ENCODE measurements at places on chromosomes 3 and 15.

GRCh38 chr15:59292442-59293151 lies 80.1 kb downstream of the MYO1E start:
- no peaks in the 10 kb centered on the region for H3K36me3 ChIP-seq
- H3K4me3 ChIP-seq: no peak overlapping the region
- DNase-seq: no peak
- H3K27ac ChIP-seq: peak overlapping the region; percentile 24

DNA sequence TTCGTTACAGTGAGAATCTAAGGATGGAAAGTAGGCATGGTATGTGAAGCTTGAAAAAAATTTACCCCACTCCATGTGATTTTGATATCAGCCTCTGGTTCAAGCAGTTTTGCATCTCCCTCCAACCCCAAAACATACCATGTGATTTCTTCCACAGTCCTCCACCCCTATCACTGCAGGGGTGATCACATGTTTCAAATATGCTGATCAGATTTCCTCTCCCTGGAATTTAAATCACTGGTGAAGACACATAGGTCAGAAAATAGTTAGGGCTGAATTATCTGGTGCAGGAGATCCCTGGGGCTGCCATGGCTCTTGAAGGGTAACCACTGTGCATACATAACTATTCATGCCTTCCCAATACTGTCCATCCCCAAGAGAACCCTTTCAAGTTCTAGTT lies 119.7 kb upstream of the THRB start:
- H3K4me3 ChIP-seq: no peak overlapping the region
- no peak overlapping the region for H3K27ac ChIP-seq
- no peaks in the 10 kb centered on the region for H3K4me1 ChIP-seq
- H3K27me3 ChIP-seq: no peaks in the 10 kb centered on the region
- no peak for DNase-seq
- no peaks in the 10 kb centered on the region for H3K36me3 ChIP-seq

DNA sequence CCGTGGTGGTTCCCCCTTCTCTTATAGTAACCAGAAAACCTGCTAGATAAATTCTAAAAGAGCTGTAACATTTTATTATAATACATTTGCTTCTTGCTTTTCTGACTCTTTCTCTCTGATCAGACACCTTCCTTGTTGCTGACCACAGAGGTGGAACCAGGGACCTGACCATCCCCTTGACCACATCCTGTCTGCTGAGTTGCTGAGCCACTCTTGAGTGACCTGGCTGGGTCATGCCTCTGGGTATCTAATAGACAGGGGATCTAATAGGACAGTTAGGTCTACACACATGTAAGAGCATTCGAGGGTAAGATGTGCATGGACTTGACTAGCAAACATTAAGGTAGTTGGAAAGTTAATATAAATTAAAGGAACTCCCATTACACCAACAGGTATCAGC lies 22.8 kb upstream of the TRIM59 start:
- no peak overlapping the region for H3K27ac ChIP-seq
- DNase-seq: no peak
- H3K36me3 ChIP-seq: no peaks in the 10 kb centered on the region
- H3K27me3 ChIP-seq: peaks cover 15% of the 10 kb centered on the region

DNA sequence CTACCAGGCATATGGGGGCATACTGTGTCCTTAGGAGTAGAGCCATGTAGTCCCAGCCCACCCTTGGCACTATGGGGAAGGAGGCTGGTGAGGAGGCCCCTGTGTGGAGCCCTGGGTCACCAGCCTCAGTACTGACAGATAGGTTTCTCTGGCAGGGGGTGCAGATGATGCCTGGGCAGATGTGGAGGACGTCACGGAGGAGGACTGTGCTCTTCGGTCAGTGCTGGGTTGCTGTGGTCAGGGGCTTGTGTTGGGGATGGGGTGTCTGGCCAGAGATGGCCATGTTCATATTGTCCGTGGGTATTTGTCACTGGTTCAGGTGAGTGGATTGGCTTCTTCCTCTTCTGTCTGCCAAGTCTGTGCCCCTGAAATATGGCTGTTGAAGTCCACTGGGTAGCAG lies 20.0 kb downstream of the MTMR14 start:
- no peaks in the 10 kb centered on the region for H3K27me3 ChIP-seq
- peaks cover 6% of the 10 kb centered on the region for H3K4me1 ChIP-seq
- no peak for DNase-seq
- peaks cover 15% of the 10 kb centered on the region for H3K36me3 ChIP-seq

DNA sequence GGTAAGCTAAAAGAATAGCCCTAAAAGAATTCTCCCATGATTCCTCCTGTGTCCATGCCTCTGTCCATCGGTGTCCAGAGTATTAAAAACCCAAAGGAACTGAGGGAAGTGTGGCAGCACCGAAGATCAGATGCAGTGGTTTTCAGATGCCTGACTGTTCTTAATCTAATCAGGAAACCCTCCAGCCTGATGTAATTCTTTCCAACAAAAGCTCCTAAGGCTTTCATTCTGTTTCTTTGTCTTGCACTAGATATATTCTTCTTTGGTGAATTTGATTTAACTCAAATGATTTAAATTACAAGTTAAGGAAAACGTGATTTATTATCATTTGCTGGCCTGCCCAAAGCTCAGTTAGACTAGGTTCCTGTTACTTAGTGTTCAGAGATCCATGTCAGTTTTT lies 71.2 kb downstream of the ARHGAP31 start:
- no peak overlapping the region for H3K4me3 ChIP-seq
- H3K4me1 ChIP-seq: peaks cover 8% of the 10 kb centered on the region
- no peaks in the 10 kb centered on the region for H3K27me3 ChIP-seq
- DNase-seq: no peak

- H3K36me3 ChIP-seq: no peaks in the 10 kb centered on the region
- no peak for DNase-seq
- H3K4me3 ChIP-seq: no peak overlapping the region
- peaks cover 15% of the 10 kb centered on the region for H3K4me1 ChIP-seq
Measured at GRCh38 chr3:157163217-157163953, 3.4 kb upstream of the CCNL1 start.

DNA sequence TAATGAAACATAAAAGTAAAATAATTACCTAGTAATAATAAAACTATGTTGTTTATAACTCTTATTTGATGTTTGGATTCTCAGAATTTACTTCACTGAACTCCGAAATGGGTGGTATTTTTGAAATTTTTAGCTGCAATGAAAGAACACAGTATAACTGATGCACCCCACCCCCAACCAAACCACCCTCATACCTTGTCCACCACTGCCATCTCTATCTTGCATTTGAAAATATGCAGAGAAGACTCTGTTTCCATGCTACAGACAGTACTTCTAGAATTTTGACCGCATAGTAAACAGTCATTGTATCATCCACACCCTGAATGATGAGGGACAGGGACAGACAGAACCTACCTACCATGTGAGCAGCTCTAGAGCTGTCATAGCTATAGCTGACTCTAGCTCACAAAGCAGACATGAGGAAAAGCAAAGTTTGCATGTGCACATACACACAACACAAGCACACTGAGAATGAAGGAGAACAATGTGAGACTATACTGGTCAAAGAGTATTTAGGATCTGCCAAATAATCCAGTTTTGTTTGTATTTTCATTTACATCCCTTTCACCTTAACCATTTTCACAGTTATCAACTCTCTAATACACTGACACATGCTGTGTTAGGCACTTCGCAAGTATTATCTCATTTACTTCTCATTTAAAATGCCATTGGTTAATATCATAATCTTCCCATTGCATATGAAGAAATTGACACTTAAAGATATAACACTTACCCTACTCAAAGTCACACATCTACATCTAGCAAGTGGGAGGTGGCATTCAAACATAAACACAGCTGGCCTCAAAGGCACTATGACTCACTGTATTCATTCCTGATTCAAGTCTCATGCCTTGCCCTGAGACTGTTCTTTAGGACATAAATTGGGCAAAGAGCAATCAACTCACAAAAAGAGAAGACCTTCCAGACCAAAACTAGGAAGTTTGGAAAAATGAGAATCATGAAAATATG lies 1014.7 kb upstream of the CFAP20DC start:
- DNase-seq: no peak
- H3K4me1 ChIP-seq: peaks cover 17% of the 10 kb centered on the region

DNA sequence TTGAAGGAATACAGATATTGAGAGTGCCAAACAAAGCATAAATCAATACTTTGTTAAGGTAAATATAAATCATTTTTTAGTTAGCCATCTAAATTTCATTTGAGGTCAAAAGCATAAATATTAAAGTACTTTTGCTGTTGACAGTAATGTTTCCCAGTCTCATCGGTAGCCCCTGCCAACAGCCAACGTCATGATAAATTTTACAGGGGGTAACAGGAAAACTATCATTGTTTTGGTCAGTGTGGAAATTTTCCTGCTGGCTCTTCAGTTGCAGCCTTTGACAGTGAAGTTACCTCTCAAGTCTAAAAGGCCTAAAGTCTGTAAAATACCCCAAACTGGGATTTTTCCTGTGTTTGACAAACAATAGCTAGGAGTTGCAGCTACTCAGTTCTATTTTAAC lies 37.3 kb upstream of the TTC14 start:
- no peaks in the 10 kb centered on the region for H3K36me3 ChIP-seq
- no peak overlapping the region for H3K4me3 ChIP-seq
- DNase-seq: no peak

GRCh38 chr15:58590926-58591325 lies 158.6 kb downstream of the ADAM10 start:
- no peaks in the 10 kb centered on the region for H3K36me3 ChIP-seq
- no peaks in the 10 kb centered on the region for H3K27me3 ChIP-seq
- H3K4me3 ChIP-seq: no peak overlapping the region
- no peak for DNase-seq

- no peak for DNase-seq
- peaks cover 4% of the 10 kb centered on the region for H3K4me1 ChIP-seq
- peaks cover 5% of the 10 kb centered on the region for H3K36me3 ChIP-seq
- H3K4me3 ChIP-seq: peak overlapping the region; percentile 19
Measured at GRCh38 chr3:184694133-184694665, 17.7 kb downstream of the MAGEF1 start.

DNA sequence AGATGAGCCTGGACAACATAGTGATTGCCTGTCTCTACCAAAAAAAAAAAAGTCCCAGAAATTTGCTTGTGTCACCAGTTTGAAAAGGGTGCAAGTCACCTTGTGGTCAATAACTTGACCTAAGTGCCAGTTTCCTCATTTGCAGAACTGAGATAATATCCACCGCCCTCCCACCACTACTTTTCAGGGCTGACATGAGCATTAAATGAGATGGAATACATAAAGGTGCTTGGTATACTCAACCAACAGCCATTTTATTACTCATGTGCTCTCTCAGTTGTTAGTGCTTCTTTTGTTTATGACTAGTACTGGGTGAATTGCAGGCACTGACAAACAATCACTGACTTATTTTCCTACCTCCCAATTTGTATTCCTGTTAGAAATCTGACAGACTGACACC lies 340.5 kb upstream of the SATB1 start:
- H3K4me3 ChIP-seq: no peak overlapping the region
- no peaks in the 10 kb centered on the region for H3K36me3 ChIP-seq
- H3K27ac ChIP-seq: no peak overlapping the region
- no peak for DNase-seq
- peaks cover 20% of the 10 kb centered on the region for H3K27me3 ChIP-seq

GRCh38 chr15:76296849-76297248 lies 14.4 kb downstream of the ETFA start:
- H3K27ac ChIP-seq: peak overlapping the region; percentile 57
- peaks cover 23% of the 10 kb centered on the region for H3K4me1 ChIP-seq
- no peak for DNase-seq
- no peak overlapping the region for H3K4me3 ChIP-seq
- H3K27me3 ChIP-seq: no peaks in the 10 kb centered on the region

GRCh38 chr3:148901987-148902791 lies 37.1 kb downstream of the CPA3 start:
- DNase-seq: no peak
- no peak overlapping the region for H3K27ac ChIP-seq
- H3K36me3 ChIP-seq: peaks cover 2% of the 10 kb centered on the region
- no peaks in the 10 kb centered on the region for H3K4me1 ChIP-seq
- no peak overlapping the region for H3K4me3 ChIP-seq

- H3K4me1 ChIP-seq: peaks cover 8% of the 10 kb centered on the region
- no peak overlapping the region for H3K27ac ChIP-seq
- DNase-seq: no peak
- H3K27me3 ChIP-seq: peaks cover 7% of the 10 kb centered on the region
Measured at GRCh38 chr3:171522651-171523050, 62.4 kb upstream of the TNIK start.

DNA sequence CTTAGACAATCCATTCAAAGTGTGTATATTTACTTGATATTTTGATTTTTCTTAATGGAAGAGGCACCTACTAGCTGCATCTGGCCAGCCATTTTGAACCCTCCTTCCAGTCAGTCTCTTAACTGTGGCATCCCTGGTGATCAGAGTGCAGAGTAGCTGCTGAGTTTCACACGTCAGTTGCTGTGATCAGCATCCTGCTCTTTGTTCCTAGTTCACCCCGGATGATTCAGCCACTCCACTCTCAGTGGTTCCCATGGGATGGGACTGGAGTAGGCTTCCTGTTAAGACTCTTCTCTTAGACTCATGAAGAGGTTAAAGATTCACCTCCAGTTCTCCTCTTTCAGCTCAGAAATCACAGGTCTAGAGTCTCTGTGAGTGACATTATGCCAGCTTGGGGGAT lies 75.8 kb downstream of the STXBP5L start:
- H3K27me3 ChIP-seq: no peaks in the 10 kb centered on the region
- H3K27ac ChIP-seq: no peak overlapping the region
- peaks cover 2% of the 10 kb centered on the region for H3K36me3 ChIP-seq
- H3K4me3 ChIP-seq: no peak overlapping the region
- DNase-seq: no peak

GRCh38 chr3:26574766-26575165 lies 47.8 kb upstream of the LRRC3B start:
- H3K4me3 ChIP-seq: no peak overlapping the region
- no peak for DNase-seq
- no peak overlapping the region for H3K27ac ChIP-seq
- no peaks in the 10 kb centered on the region for H3K27me3 ChIP-seq
- no peaks in the 10 kb centered on the region for H3K36me3 ChIP-seq

- H3K4me1 ChIP-seq: peaks cover 2% of the 10 kb centered on the region
- H3K27ac ChIP-seq: no peak overlapping the region
- H3K4me3 ChIP-seq: no peak overlapping the region
- peaks cover 5% of the 10 kb centered on the region for H3K27me3 ChIP-seq
- H3K36me3 ChIP-seq: peaks cover 6% of the 10 kb centered on the region
Measured at GRCh38 chr3:129911261-129911861, 17.9 kb upstream of the TMCC1 start.

DNA sequence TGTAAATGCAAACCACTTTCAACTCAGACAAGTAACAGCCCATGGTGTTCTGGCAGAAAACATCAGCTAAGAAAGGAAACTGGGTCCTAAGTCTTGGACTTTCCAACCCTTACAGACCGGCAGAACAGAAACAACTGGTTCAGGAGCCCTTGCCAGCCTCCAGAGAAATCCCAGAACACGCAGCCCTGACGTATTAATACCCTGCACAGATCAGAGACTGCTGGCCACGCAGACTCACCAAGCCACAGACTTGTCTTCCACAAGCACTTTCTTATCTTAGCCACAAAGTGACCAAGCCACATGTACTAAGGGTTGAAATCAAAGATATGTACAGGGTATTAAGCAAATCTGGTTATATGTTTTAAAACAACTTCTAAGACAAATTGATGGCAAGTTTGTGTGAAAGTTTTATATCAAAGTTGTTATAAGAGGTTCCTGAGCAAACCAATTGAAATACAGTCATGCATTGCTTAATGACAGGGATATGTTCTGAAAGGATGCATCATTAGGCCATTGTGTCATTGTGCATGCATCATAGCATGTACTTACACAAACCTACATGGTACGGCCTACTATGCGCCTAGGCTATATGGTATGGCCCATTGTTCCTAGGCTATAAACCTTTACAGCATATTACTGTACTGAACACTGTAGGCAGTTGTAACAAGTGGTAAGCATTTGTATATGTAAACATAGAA lies 36.8 kb downstream of the BTD start:
- H3K27ac ChIP-seq: peak overlapping the region; percentile 85

- H3K36me3 ChIP-seq: peaks cover 13% of the 10 kb centered on the region
- peaks cover 11% of the 10 kb centered on the region for H3K4me1 ChIP-seq
- no peak for DNase-seq
- no peak overlapping the region for H3K27ac ChIP-seq
- H3K4me3 ChIP-seq: no peak overlapping the region
Measured at GRCh38 chr3:180611006-180611405, 9.0 kb downstream of the TTC14 start.

Data from T-helper 17 cell (primary cell).